Astrocyte of the spinal cord (primary cell): ENCODE measurements at places on chromosomes 5 and 9.
A peak's percentile ranks its signal among the peaks of the same experiment; 100 is the strongest.

- DNase-seq = no peak
These were observed 723.7 kb upstream of the ARRDC3 start for GRCh38 chr5:92106808-92107207.

- DNase-seq = no peak
These were observed 125.4 kb upstream of the VLDLR start for GRCh38 chr9:2496169-2496568.

DNA sequence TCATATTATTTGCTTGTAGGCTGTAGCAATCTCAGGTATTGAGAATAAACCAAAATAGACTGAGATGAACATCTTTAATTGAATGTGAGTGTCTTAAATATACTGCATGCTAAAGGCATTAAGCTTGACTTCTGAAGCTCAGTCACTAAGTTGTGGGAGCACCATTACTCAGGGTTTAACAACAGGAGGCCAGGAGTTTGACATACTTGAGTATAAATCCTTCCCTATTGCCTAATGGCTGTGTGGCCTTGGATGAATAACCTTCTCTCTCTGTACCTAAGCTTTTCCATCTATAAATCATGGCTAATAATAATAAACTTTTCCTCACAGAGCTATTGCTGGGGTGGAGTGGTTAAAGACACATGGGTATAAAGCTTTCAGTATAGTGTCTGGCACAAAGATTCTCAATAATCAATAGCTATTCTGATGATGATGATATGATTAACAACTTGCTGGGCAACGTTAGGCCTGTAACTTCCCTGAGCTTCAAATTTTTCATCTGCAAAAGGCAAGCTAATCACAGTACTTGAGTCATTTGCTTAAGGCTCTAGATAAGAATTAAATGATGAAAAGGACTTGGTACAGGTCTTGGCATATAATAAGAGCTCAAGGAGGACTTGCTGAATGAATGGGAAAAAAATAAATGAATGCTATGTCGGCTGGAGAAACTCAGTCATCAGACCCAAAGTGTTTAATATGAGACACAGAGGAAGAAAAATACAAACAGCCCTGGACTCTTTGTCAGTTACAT lies 174.0 kb upstream of the IL12B start:
- DNase-seq = peak; percentile 58

DNA sequence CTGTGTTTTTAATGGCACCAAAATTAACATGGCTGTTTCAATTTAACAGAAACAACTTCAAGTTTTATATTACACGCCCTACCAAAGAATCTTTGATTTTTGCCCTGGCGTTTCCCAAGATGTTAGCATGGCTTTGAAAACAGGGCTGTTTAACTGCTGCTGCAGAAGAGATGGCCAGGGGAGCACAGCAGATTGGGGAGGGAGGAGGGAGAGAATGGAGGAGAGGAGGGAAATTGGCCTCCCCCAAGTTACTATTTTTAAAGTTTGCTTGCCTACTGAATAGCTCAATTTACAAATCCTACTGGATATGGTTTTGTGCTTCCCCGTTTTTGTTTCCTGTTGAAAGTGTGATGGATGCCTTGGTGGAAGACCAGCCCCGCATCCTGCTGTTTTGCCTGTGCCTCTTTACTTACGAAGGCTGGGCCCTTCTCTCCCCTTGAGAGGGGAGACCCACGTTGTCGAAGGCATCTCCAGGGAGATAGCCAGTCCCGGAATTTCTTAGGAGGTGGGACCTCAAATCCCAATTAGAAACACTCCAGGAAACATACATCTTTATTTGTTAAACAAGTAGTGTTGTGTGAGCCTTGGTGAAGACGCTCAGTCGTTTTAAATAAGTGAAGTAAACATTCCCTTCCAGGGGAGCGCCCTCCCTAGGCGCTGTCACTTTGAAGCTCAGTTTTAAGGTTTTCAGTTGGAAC lies 98.6 kb downstream of the AOPEP start:
- DNase-seq = no peak

- DNase-seq = no peak
These were observed 243.4 kb upstream of the PIK3R1 start for GRCh38 chr5:67971971-67972821.

GRCh38 chr5:66358741-66359140 lies 214.6 kb downstream of the SREK1 start:
- DNase-seq = no peak

DNA sequence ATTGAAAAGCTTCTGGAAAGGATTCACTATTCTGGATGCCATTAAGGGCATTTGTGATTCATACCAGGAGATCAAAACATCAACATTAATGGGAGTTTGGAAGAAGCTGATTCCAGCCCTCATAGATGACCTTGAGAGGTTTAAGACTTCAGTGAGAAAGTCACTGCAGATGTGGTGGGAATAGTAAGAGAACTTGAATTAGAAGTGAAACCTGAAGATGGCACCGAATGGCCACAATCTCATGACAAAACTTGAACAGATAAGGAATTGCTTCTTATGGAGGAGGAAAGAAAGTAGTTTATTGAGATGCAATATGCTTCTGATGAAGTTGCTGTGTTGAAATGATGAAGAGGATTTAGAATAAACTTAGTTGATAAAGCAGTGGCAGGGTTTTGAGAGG lies 254.6 kb upstream of the SLC24A2 start:
- DNase-seq = no peak

GRCh38 chr9:127886401-127886972 lies 9.0 kb upstream of the AK1 start:
- DNase-seq = no peak

DNA sequence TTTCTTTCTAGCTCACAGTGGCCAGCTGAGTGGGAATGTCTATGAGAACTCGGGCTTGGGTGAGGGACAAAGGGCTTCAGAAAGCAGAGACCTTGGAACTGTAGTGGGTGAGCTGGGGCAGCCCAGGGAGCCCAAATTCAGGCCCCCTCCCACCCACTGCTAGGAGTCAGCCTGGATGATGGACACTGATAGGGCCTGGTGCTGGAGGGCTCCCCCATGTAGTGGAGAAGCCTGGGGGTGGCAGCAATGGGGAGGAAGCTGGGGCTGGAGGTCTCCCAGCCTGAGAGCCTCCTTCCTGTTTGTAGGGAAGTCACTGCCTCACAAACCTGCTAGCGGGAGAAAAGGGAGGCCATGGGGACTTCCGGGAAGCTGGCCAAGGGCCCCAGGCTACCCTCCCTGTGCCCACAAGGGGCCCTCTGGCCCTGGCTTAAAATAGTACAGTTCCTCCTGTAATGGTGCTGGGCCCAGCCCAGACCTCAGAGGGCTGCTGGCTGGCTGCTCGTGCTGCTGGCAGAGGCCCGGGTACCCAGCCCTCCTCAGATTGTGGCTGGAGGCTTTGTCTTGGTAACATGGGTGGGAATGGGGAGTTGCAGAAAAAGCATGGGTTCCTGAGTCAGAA lies 6.3 kb upstream of the NR5A1 start:
- no peak for DNase-seq

DNA sequence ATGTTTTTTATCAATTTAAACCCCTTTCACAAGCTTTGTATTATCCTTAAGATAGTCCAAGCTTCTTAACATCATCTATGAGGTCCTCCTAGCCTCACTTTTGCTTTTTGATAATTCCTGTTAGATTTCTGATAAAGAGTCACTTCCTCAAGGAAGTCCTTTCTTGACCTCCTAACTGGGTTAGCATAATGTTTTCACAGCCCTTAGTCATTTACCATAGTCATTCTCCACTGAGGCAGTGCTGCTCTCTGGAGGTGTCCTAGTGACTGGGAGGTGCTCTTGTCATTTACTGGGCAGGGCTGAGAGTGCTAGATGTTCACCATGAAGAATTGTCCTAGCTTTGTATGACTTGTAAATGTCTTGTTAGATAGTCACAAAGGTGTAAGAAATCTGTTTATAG lies 26.4 kb downstream of the TNPO1 start:
- DNase-seq = peak; percentile 39

- no peak for DNase-seq
These were observed 342.8 kb upstream of the CCNG1 start for GRCh38 chr5:163094492-163095180.

DNA sequence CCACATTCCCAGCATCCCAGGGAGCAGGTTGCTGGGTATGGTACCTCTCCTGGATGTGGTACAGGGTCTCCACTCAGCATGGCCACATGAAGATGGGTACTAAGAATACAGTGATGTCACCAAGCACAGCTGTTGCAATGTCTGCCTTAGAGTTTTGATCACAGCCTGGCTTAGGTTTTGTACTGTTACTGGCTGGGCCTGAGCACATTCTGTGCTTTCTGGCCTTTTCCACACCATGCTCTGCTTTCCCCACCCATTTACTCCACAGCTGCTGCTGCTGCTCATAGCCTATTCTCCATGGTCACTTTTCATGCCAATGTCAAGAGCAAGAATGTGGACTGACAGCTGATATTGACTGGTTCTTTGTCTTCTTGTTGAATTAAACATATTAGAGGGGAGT lies 481.9 kb downstream of the ARHGEF28 start:
- no peak for DNase-seq

GRCh38 chr9:134025606-134026541 lies 593 bp downstream of the BRD3OS start:
- DNase-seq = peak; percentile 42

- no peak for DNase-seq
These were observed 42.9 kb upstream of the HAND1 start for GRCh38 chr5:154520861-154521453.

DNA sequence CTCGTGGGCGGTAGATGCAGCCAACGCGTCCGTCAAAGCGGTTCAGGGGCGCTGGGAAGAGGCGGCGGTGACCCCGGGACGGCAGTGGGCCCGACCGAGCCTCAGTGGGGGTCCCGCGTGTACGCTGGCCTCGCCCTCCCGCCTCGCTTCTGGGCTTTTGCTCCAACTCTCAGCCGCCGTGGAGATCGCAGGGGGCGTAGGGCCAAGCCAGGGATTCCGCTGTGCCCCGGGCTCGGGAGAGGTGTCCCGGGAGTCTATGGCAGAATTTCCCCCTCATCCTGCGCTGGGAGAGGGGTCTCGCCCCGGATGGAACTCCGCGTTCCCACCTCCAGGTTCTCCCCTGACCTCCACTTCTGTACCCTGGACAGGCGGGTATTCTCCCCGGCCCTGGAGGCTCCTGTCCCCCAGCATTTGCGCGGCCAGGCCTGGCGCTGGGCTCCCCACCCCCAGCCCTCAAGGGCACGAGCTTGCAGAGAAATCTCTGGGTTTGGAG lies 131.9 kb downstream of the MRPL36 start:
- DNase-seq = no peak

- peak; percentile 70 for DNase-seq
These were observed 24.1 kb upstream of the PCSK5 start for GRCh38 chr9:75866273-75866871.

- no peak for DNase-seq
These were observed 109.5 kb downstream of the C9orf50 start for GRCh38 chr9:129511285-129511900.

- DNase-seq = peak; percentile 27
These were observed 271.9 kb upstream of the ADAMTS16 start for GRCh38 chr5:4868140-4868735.

GRCh38 chr5:95741458-95741857 lies 10.3 kb downstream of the RHOBTB3 start:
- no peak for DNase-seq
